NCI-H2107 (cell line): ENCODE measurements at places on chromosomes 5 and 9.

- no peak for DNase-seq
Measured at GRCh38 chr9:6739218-6739617, 18.6 kb upstream of the KDM4C start.

GRCh38 chr9:93092251-93092991 is 3.6 kb upstream of the CARD19 start:
- DNase-seq: no peak

DNA sequence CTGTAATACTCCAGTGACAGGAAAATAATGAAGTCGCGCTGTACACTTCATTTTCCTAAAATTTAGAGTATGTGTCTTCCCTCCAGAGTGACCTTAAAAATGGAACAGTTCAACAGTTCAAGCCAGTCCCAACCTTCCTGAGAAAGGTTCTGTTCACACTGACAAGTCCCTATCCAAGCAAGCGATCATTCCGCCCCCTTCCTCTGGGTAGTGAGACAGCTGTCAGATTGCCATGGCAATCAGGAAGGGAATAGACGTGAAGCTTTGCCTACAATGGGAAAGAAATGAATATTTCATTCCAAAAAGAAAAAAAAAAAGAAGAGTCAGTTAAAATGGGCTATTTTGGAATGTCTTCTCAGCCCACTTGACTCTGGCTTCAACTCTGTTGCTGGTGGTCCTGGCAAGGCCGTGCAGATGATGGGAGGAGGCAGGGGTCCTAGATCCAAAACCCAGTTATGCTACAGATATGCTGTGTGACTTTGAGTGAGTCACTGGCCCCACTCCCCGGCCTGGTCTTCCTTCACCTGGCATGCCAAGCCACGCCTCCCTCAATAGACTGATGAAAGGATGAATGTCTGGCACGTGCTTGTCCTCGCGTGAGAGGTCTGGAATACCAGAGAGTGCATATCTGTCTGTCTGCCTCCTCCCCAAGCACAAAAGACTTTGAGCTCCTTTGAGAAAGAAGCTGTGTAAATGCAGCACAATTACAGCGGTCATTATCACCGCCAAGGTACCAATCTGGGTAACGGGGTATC is 165.8 kb upstream of the WWC1 start:
- no peak for DNase-seq

DNA sequence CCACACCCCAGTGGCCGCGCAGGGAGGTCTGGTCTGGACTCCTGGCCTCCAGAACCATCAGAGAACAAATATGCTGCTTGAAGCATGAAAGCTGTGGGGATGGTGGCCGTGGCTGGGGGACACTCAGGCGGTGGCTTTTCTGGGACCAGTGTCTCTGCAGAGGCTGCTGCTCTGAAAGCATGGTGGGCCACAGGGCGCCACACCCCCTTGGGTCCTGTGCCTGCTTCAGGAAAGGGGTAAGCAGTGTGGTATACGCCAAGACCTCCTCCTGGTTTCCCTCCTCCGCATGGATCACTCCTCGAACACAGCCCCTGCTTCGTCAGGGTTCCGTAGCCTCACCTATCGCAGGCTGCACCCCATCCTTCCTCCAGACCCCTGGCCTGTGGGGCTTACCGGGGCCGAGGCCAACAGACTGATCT is 19.7 kb upstream of the TERT start:
- no peak for DNase-seq

GRCh38 chr9:137370865-137371520 is 52.0 kb downstream of the EXD3 start:
- DNase-seq: no peak

DNA sequence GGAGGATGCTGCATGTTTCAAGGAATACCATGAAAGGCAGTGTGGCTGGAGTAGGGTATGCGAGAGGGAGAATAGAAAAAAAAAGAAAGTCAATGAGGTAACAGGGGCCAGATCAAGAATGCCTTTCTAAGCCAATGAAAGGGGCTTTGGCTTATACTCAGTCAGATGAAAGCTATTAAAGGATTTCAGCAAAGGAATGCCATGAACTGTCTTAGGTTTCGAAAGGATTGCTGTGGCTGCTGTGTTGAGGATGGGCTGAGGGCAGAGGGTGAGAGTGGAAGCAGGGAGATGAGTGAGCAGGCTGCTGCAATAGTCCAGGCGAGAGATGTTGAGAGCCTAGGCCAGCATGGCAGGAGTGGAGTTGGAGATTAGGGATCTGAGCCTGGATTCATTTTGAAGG is 135.4 kb upstream of the CKMT2 start:
- no peak for DNase-seq

DNA sequence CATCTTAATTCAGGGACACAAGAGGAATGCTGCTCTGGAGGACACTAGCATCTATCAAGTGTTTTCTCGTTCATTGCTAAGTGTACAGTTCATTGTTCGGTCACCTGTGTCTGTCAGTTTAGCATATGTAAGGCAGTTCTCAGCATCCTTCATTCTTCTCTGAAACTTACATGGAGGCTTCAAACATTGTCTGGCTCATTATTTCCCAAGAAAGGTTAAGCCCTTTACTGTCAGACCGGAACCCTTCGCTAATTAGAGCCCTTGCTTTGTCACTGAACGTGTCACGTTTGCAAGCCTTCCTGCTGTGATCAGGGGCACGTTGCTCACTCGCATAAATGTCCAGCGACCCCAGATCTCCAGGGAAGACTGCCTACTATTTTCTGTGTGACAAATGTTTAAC is 62.3 kb upstream of the RIOK2 start:
- no peak for DNase-seq

DNA sequence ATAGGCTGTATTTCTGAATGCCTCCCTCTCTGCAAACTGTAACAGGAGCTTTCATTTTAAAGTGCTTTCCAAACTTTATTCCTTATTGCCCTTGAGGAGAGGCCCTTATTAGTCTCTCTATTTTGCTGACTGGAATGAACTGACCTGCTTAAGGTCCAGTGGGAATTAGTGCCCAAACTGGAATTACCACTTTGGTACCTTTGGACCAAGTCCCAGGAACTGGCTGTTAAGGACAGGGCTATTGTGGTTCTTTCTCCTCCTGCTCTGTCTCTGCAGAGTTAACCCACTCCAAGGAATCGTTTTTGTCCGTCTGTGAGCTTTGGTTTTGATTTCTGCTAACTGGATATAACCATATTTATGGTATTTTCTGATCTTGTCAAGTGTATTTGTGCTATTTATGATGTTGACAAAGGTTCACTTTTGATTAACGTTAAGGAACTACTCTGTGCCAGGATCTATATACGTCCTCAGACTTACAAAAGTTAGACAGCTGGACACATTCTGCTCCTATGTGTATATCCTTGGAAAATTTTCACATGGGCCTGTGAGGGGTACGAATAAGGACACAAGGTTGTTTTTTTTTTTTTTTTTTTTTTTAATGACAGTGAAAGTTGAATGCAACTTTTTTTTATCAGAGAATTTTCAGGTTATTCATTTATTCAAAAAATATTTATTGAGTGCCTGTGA is 189.1 kb upstream of the ANKRD55 start:
- no peak for DNase-seq

DNA sequence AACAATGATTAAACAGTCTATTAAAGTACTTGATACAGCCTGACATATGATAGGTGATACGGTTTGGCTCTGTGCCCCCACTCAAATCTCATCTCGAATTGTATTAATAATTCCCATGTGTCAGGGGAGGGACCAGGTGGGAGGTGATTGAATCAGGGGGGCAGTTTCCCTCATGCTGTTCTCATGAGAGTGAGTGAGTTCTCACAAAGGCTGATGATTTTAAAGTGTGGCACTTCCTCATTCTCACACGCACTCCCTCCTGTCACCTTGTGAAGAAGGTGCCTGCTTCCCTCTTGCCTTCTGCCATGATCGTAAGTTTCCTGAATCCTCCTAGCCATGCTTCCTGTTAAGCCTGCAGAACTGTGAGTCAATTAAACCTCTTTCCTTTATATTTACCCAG is 40.1 kb upstream of the TARS1 start:
- no peak for DNase-seq

GRCh38 chr9:136312436-136312835 is 8.5 kb upstream of the CCDC187 start:
- no peak for DNase-seq

- no peak for DNase-seq
Measured at GRCh38 chr5:124410539-124411488, 335.6 kb downstream of the ZNF608 start.

- no peak for DNase-seq
Measured at GRCh38 chr9:128249558-128249907, 26.3 kb downstream of the GOLGA2 start.

- no peak for DNase-seq
Measured at GRCh38 chr9:5446451-5447236, 3.7 kb upstream of the CD274 start.

DNA sequence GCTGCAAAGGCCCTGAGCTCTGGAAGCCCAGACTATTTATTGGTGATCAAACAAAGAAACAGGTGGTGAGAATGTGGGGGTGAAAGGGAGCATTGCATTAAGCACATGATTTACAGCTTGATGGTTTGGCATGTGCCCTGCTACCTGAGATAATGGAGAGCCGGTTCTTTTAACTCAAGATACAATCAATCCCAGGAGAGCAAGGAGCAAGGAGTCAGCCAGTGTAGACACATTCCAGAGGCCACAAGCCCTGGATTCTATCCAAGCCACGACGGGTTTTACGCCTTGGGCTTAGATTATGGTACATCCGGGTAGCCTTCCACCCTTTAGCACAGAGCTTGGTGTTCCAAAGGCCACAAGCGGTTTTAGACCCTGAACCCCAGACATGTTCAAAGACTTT is 292.2 kb downstream of the CYLC2 start:
- no peak for DNase-seq

DNA sequence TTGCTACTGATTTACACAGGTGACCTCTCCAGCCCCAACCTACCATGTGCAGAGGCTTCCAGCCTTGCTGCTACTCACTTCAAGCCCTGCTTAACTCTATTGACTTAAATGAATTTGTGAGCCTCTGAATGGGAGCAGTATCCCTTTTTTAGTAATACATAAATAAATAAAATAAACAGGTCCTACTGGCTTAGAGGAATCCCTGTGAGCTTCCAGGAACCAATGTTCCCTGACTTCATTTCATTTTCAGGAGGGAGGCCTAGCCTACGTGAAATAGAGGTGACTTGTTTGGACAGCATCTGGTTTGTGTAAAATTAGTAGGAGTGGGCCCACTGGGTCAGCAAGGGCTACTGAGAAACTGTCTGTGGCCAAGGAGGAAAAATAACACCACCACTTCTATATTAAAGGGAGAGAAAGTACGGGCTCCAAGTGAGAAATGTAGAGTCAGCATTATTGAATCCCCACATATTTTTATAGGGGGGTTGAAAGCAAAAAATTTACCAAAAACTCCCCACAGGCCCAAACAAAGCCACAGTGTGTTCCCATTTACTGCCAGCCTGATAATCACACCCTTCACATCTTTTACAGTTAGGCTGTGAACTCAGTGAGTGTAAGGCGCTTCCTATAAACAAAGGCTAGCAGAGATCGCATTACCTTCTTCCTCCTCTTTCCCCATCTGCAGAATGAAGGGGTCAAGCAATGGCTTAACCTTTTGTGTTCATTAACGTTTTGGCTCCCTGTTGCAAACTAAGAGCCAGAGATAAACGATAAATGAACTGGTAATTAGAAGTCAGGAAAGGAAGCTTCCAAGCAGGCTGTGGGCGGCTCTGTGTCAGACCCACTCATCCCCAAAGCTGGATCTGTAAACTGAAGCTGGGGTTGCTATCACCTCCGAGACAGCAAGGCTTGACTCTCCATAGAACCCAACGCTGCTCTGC is 138.8 kb upstream of the LIFR start:
- no peak for DNase-seq

- no peak for DNase-seq
Measured at GRCh38 chr9:15058236-15058635, 148.0 kb upstream of the FREM1 start.

GRCh38 chr9:86854898-86855523 is 92.3 kb downstream of the GAS1 start:
- DNase-seq: no peak

DNA sequence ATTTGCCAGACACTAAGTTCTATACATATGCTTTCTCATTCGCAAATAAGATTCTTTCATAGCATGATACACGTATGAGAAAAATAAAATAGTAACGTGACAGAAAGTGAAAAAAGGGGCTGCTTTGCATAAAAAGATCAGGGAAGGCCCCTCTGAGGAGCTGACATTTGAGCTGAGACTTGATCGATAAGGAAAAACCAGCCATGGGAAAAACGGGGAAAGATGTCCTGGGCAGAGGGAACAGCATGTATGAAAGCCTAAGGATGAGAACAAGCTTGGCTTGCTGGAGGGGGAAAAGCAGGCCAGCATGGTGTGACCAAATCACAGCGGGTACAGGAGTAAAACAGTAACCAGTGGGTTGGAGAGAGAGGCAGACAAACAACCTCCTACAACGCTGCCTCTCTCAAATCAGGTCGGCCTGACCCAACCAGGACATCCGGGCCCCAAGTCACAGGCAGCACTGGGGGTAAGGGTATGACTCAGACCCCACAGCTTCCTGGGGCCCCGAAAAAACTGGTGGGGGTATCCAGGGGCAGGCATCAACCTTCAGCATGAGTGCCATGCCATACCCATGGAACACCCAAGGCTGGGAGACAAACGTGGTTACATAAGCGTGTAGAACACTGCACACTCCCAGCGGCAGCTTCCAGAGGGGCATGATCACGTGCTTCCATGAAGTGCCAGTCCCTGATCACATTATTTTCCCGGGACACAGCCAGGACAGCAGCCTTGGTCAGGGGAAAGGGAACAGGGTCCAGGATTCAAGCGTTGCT is 2.2 kb downstream of the TNIP1 start:
- no peak for DNase-seq

DNA sequence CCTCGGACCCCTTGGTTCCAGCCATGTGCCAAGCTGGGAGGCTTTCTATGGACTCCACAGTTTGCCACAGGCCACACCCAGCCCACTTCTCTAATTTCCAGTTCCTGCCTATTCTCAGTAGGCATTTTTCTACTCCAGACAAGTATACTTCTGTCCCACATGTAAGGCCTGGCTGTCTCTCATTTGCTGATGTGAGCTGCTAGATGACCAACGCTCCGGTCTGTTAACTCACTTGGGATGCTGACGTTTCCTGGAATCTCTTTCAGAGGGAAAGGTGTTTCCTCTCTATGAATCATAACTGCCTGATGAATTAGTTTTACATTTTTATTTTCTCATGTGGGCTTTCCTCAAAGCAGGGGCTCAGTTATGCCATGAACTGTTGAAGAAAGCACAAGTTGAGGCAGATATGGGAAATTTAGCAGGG is 36.3 kb downstream of the ERGIC1 start:
- no peak for DNase-seq

DNA sequence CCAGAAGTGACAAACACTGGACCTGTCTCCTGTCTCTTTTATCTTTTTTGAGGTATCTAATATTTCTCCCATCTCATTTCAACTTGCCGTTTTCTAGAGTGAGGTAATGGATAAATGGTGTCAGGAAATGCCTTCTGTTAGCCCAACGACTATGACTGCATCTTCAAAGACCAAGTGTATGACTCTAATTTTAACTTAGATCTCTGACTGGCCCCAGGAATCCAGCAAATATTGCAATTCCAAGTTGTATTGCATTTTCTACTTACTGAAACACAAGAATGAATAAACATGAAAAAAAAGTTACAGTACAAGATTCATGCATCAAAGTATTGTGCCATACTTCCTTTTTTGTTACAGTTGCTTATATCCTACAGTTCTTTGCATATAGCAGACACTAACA is 26.3 kb downstream of the SLC28A3 start:
- no peak for DNase-seq
